ENCODE measurements at places on chromosomes 4 and X. TPM values are rescaled to one million over a fixed set of nuclear protein-coding genes. Genes with fewer than 3 reads are reported as not detected.

- peak; percentile 98 for DNase-seq
Observed at GRCh38 chr4:13920901-13921300, 293.4 kb upstream of the BOD1L1 start.

- DNase-seq: no peak
Observed at GRCh38 chr4:180380733-180381132, 1862.5 kb upstream of the TENM3 start.

IL3RA gene
- total RNA-seq: not detected

DNA sequence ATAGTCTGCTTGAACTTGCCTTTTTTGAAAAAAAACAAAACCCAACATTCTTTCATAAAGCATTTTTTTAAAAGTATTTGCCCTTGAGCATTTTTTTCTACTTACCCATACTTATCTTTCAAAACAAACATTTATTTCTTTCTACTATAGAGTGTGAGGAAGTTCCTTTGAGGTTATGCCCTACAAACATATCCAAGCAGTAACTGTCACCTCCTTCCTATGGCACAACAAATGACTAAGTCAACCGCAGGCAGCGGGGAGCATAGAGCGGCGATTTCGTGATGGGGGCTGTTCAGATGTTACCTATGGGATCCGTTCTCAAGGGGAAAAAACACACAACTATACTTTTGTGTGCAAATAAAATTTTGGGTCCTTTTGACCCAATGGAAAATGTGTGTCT, 19.4 kb downstream of the SPRY1 start:
- DNase-seq: peak; percentile 74

STATH gene
- not detected for total RNA-seq

DNA sequence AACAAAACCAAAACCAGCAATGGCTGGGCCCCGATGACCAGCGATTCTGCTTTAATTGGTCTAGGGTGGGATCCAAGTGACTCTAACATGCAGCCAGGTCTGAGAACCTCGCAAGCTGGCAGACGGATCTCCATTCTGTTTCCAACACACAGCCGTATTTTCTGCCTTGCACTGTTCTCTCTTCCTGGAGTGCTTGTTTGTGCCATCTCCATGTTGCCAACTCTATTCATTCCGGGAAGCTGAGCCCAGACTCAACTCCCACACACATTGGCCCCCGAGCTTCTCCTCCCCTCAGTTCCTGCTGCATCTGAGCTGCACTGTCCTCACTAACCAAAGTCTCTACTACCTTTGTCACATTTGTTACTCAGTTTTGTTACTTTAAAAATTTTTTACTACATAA, 35.6 kb downstream of the GEMIN8 start:
- no peak for DNase-seq
